ENCODE measurements at places on chromosomes 7 and 10.

DNA sequence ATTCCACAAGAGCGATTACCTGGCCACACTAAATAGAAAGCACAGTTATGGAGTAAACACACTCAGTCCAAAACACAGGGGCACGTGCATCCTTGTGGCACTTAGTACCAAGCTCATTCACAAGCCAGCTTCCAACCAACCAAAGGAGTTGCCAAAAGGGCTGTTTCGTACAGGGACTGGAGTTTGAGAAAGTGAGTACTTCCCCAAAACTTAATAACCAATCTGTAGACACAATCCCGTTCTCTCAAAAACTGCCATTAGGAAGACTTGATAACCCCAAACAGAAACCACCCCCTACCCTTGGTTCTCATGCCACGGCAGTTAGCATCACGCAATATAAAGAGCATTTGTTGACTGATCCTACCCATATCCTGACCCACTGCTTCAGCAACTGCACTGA is 166.2 kb upstream of the ASAH2 start:
- no peak for DNase-seq

GRCh38 chr7:29806208-29806994 is at the start of gene WIPF3:
Gene WIPF3, plus strand, starts transcription at chr7:29806508. Its CDS starts 28,217 bp downstream, at chr7:29834725.
- DNase-seq, result no peak

DNA sequence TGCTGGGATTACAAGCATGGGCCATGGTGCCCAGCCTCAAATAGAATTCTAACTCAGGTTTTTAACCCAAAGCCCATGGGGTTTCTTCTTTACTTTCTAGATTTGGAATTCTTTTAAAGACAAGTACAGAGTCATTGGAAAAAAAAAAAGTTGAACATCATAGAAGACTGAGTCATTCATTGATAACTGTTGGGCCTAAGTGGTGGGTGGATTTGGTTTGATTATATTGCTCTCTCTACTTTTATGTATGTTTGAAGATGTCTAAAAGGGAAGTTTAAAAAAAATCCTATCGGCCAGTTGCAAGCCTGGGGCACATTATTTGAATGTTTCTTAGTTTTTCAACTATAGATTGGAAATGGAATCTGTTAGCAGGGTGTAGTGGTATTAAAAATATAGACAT is 49.7 kb downstream of the INPP5F start:
- DNase-seq, result no peak

DNA sequence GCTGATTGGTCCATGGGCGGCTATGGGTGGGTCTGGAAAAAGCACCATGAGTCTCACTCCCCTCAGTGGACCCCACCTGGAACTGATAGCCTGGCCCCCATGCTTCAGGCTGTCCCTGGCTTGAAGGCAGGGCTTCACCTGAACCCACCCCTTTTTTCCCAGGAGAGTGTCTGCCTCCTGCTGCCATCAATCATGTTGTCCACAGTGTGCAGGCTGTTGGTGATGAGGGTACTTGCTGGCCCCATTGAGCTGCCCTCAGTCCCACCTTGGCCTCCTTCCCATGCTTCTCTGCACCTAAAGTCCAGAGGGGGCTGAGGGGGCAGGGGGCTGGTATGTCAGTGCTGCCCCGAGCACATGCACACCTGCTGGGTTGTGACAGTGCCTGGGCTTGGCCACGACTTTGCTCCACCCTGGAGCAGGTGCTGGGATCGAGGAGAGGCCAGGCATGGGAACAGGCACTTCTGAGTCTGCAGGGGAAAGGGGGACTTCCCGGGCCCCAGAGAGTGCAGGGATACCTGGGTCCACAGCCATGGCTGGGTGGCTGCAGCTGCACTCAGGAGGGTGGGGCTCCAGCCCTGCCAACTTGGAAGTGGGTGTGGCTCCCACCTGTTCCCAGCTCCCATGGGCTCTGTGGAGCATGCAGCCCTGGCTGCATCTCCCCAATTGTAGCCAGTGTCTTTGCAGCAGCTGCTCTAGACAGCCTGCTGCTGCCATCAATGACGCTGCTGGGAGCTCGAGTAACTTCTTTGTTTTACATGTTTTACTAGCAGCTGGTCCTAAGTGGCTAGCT is 56.9 kb downstream of the ADK start:
- DNase-seq, result no peak

DNA sequence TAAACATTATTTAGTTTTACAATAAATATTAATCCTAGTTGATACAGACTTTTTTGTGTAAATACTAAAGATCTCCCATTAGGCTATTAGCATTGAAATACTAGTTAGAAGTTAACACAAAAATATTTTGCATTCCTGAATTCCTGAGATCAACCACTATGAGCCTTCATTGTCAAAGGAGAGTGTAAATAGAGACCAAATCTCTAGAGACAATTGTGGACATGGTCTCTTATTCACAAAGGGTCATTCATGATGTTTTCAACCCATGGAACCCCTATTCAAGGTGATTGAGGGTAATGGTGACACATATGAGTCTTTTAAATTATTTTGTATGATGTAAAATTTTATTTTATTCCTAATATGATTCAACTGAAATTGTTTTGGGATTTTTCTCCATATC is 1454.8 kb upstream of the LRRTM3 start:
- no peak for DNase-seq

DNA sequence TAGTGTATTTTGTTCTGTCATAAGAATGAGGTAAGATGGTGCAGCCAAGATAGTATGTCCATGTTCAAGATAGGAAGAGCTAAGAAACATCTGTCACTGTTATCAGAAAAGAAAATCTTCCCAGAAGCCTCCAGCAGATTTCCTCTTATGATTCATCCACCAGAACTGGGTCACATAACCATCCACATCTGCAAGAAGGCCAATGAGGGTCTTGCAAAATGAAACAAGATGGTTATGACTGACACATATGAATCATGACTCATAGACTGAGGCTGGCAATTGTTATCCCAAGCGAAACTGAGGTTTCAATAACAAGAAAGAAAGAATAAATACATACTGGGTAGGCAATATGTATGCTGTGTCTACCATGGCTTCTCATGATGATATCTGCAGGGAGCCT is 30.3 kb downstream of the CCNJ start:
- no peak for DNase-seq

- DNase-seq, result no peak
Measured at GRCh38 chr7:11648980-11649379, 183.0 kb downstream of the THSD7A start.

- DNase-seq, result no peak
Measured at GRCh38 chr10:20744821-20745220, 152.3 kb downstream of the NEBL start.

DNA sequence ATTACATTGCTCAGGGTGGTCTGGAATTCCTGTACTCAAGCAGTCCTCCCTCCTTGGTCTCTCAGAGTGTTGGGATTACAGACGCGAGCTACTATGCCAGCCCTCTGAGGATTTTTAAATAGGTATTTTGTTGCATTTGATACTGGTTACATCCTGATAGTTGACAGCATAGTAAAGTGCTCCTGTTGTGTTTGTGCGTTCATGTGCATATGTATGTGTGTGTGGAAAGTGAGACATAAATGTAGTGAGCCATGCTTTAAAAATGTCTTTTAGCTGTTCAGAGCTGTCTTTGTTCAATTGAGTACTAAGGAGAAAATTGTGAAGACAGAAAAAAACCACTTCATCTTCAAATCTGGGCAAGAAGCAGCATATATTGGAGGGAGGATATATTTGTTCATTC is 27.8 kb downstream of the ZNRF2 start:
- DNase-seq, result no peak

DNA sequence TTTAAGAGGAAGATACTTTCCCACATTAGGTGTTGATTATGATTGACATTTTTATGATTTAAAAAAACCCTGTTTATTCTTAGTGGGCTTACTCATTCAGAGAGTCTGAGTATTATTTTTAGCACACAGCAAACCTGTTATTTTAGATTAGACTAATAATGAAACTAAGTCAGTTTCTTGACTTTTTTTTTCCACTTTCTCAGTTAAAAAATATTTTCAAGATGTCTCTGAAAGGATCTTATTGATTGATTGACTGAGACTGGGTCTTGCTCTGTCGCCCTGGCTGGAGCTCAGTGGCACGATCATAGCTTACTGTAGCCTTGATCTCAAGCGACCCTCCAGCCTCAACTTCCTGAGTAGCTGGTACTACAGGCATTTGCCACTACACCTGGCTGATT is 20.4 kb upstream of the INPP5F start:
- no peak for DNase-seq

GRCh38 chr7:34430456-34430855 is 227.6 kb upstream of the NPSR1 start:
- DNase-seq, result no peak

GRCh38 chr7:131012477-131013031 is 278.5 kb upstream of the KLF14 start:
- DNase-seq, result no peak

GRCh38 chr7:139679731-139680594 is 97.8 kb downstream of the HIPK2 start:
- DNase-seq, result no peak

DNA sequence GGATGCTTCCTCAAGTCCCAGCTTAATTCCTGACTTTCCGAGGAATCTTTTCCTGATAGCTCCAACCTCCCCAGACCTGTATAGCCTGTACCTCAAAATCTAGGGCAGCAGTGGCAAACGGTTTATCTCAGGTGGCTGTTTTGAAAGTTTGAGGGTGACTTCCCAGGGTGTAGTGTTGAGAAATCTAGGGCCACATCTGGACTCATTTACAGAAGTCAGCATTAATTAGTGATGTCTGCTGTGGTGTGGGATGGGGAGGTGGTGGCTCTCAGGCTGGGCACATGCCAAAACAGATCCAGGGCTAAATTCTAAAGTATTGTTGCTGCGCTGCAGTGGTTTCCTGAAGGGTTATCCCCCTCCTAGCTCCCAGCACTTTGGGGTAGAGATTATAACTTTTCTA is 38.0 kb downstream of the UNC5B start:
- no peak for DNase-seq

DNA sequence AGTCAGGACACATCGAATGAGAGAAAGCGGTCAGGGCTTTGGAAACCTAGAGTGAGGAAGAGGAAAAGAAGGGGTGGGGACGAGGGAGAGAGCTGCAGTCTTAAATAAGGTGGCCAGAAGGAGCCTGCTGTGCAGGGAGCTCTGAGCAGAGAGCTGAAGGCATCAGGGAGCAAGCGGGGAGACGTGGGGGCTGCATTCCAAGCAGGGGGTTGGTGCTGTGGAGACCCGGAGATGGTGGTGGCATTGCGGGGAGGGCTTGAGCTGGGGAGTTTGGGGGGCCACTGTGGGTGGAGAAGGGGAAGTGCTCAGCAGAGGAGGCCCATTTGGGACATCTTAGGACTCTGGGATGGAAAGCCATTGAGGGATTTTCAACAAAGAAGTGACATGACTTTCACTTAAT is 38.7 kb upstream of the ZNF32 start:
- DNase-seq, result no peak

- no peak for DNase-seq
Measured at GRCh38 chr7:66899552-66900280, 21.3 kb upstream of the TMEM248 start.

- DNase-seq, result peak; percentile 17
Measured at GRCh38 chr10:97412891-97413304, 11.8 kb upstream of the RRP12 start.

DNA sequence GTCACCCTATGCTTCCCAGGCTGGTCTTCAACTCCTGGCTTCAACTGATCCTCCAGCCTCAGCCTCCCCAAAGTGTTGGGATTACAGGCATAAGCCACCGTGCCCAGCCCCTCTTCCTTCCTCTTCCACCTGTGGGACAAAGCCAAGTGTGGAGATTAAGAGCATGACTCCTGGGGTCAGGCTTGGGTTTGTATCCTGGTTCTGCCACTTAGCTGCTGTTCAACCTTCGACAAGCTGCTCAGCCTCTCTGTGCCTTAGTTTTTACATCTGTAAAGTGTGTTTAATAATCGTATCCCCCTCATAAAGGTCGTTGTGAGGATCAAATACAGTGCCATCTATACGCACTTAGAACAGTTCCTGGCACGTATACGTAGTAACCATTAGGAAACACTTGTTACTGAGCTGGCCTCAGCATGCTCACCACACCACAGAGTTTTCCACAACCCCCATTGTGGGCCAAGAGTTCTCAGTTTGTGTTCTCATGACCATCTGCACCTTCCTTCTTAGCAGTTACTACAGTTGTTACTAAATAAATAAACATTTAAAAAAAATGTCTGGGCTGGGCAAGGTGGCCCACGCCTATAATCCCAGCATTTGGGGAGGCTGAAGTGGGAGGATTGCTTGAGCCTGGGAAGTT is 140.5 kb upstream of the BTBD16 start:
- DNase-seq, result no peak

DNA sequence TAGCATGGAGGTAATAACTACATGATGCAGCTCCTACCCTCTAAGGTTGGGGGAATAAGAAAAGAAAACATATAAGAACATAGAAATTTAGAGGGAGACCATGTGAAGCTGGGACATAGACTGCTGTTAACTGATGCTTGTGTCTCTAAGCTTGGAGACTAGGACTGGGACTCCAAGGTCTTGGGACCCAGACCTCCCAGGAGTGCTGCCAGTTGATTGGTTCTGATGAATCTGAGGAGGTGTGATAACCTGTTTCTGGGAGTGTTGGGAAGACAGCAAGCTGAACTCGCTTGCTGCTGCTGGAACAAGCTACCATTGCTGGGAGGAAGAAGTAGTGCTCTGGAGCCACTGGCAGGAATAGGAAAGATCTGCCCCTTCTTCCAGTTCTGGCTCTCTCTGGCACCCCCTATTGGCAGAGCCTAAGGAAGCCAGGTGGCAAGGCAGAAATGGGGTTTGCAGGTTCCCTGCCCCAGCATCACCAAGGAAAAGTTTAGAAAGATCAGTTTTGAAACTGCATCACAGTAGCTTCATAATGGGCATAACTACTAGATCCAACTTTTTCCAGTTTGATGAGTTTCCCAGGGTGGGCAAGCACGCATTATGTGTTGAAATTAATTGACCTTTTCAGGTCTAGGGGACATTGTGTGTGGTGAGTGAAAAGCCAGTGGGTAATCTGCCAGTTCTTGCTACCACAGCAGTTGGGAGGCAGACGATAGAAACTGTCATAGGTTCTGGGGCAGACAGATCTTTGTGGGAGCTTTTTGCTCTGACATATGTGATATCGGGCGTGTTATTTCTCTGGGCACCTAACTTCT is 140.7 kb downstream of the SND1 start:
- DNase-seq, result peak; percentile 10

DNA sequence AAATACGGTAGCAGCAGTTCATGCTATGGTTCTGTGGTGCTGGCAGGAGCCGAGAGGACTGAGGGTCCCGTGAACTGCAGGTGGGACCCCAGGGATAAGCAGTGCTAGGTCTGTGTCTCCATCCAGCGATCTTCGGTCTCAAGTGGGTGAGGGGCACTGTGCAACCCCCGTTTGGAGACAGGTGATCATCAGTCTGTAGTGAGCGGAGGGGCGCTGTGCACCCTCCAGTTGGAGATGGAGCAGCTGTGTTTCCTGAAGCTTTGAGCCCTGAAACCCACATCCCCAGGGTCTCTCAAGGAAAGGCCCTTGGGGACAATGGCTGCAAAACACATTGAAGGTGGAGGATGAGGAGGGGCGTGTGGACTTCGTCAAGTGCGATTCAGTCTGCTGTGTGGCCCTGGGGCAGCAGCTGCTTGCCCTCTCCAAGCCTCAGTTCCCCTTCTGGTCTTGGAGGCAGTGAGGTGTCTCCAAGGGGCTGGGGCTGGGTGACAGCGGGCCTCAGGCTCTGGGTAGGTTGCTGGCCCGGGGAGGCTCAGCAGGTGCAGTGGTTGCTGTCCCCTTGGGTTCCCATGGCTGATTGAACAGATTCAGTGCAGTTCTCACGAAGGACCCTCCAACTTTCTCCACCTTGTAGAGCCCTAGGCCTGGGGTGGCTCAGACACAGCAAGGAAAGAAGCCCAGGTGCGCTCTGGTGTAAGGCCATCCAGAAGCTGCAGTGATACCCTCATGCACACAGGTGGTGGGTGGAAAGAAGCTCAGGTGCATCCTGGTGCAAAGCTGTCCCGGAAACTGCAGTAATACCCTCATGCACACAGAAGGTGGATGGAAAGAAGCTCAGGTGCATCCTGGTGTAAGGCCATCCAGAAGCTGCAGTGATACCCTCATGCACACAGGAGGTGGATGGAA is 160.6 kb downstream of the ADARB2 start:
- no peak for DNase-seq

All from GDM1 (cell line).